Pericardium fibroblast (primary cell): ENCODE measurements at places on chromosomes 7 and 10. TPM values are rescaled to one million over a fixed set of nuclear protein-coding genes. Genes with fewer than 3 reads are reported as not detected.

The PSPH gene
- total RNA-seq = 38.5 and 69.6 TPM in 2 replicates

The MKX gene
- total RNA-seq = 0.51 TPM in 1 of 2 replicates, not detected in the other

The EPDR1 gene
- 5.8 and 13.9 TPM in 2 replicates for total RNA-seq

The TLX1 gene
- not detected in 2 replicates for total RNA-seq

The TMEM225B gene
- 0.23 and 4.2 TPM in 2 replicates for total RNA-seq

The HHEX gene
- 0.12 and 0.51 TPM in 2 replicates for total RNA-seq

The PPIF gene
- 33.9 and 38.0 TPM in 2 replicates for total RNA-seq

The FXYD4 gene
- not detected in 2 replicates for total RNA-seq

The PON3 gene
- 1.5 and 4.0 TPM in 2 replicates for total RNA-seq

The BLNK gene
- not detected in 2 replicates for total RNA-seq
